ENCODE measurements at places on chromosomes 7 and 10.

DNA sequence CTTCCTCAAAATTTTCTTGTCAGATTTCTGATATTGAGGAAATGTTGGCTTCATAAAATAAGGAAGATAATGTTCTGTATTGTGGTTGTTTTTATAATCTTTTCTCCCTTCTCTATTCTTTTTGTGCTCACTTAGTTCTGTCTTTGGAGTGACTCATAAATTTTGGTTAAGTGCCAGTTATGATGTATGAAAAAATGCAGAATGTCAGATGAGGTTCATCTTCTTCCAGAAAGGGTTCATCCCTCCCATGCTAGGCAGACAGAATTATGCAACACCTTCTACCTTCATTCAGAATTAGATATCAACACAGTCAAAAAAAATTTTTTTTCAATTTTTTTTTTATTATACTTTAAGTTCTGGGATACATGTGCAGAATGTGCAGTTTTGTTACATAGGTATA is 36.6 kb upstream of the CYP2C19 start:
- DNase-seq = no peak

DNA sequence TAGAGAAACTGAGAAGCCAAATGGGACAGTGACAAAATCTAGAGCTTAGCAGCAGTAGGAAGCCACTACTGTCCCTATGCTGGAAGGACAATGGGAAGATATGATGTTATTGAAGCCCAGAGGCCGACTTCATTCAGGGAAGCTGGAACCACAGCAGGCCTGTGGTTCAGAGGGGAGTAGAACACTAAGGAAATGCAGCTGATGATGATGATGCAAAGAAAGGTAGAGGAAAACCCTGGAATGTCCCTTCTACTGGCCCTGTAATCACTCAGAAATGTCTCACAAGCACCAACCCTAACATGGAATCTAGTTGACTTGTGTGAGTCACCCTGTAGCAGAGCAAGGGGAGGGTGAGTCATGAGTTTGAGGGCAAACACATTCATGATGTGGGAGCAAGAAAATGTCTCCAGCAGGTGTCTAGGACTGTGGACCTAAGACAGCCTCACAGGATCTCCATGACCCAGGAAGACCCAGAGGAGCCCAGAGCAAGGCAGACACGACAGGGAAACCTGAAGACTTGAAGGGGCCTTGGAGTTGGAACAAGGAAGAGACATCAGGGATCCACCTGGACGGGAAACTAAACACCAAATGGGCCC is 37.0 kb upstream of the LRRC17 start:
- no peak for DNase-seq

- DNase-seq = peak; percentile 79
These were observed 25.2 kb upstream of the OPTN start for GRCh38 chr10:13074563-13075451.

GRCh38 chr7:2010551-2011265 is 222.0 kb downstream of the MAD1L1 start:
- DNase-seq = no peak

GRCh38 chr7:4274286-4274685 is 407.8 kb upstream of the FOXK1 start:
- no peak for DNase-seq

DNA sequence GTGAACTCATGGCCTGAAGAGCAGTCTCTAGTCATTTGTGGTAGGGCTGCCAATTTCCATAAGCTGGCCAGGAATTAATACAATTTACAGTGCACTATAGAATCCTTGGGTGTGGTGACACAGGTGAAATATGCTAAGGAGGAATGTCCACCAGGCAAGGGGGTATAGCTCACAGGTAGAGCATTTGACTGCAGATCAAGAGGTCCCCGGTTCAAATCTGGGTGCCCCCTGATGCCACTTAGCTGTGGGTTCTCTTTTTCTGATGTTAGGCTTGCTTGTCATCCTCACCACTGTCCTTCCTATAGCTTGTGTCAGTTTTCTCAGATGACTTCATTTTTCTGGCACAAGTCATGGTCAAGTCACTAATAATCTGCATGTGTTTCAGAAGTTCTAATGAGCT is 108.7 kb downstream of the ZNF467 start:
- no peak for DNase-seq

DNA sequence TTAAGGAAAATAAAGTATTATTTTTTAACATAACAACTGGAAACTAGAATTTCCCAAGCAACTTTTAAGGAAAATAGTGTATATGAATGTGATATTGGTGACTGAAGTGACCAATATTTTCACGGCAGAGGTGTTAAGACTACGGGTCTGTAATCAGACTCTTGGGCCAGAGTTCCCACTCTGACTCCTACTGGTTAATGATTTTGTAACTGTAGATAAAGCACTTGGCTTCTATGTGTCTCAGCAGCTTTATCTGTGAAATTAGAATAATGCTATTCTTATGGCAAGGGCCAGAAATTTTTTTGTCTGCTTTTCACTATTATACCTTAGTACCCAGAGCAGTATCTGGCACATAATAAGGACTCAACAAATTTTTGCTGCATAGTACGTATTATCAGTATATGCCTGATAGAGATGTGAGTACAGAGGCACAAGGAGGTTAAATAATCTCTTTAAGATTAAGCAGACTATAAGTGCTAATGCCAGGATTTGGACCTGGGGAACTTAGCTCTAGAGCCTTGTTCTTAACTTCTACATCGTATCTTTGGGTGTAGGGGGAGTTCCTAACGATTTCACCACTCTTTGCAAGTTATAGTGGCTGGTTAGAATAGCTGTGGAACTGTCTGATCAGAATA is 186.1 kb upstream of the SLC26A5 start:
- no peak for DNase-seq

DNA sequence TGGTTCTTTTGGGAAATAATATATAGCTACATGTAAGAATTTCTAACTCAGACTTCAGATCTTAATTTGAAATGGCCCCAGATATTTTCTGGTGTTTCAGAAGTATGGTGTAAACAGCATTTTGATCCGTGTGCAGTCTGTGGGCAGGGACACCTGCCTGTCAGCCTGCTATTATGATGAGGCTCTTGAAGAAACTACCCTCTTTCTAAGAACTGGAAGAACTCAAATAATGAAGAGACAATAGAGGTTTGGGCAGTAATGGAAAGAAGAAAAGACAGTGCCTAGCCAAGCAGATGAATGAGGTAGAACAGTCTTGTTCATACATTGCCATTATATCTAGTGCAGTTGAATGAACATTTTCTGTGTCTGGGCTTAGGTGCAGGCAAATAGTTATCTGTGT is 256.6 kb downstream of the ARHGAP21 start:
- DNase-seq = no peak

- no peak for DNase-seq
These were observed 1.1 kb upstream of the STEAP2 start for GRCh38 chr7:90210475-90210874.

DNA sequence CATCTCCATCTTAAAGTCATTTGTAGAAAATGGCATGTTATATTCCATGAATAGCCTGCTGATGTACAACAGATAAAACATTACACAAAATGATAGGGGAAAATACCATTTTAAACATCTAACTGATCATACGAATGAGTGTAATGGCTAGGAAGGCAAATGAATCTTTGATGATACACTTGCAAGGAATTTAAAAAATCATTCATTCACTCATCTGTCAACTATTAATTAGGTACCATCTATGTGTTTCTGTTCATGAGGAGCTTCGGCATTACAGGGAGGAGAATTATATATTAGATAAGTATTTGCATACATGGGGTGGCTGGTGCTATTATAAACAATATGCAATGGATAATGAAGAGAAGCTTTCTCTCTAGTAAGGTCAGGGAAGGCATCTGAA is 183.7 kb downstream of the CACNB2 start:
- no peak for DNase-seq

- DNase-seq = no peak
These were observed 432.7 kb upstream of the GALNT17 start for GRCh38 chr7:70699271-70699670.

- no peak for DNase-seq
These were observed 18.9 kb downstream of the LOXL4 start for GRCh38 chr10:98249134-98249533.

GRCh38 chr10:92799568-92799967 is 48.8 kb upstream of the EXOC6 start:
- DNase-seq = no peak

GRCh38 chr10:14311206-14311957 is 19.3 kb downstream of the FRMD4A start:
- no peak for DNase-seq

DNA sequence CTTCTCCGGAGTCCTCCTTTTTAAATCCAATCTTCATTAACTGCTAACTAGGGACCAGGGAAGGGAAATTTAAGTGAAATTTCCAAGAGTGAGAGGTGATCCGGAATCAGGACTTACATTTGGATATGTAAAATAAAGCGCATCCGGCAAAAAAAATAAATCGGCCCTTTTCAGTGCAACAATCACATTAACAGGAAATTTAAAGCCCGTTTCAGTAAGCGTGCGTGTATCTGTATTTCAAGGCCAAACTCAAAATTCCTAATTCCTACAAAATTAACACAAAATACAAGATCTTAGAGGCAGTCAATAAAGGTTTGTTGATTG is 771 bp downstream of the DNAJC9 start:
- DNase-seq = no peak

GRCh38 chr7:80611779-80612178 is 26.7 kb upstream of the CD36 start:
- DNase-seq = no peak

GRCh38 chr10:13560597-13560996 is 26.2 kb upstream of the PRPF18 start:
- DNase-seq = no peak

DNA sequence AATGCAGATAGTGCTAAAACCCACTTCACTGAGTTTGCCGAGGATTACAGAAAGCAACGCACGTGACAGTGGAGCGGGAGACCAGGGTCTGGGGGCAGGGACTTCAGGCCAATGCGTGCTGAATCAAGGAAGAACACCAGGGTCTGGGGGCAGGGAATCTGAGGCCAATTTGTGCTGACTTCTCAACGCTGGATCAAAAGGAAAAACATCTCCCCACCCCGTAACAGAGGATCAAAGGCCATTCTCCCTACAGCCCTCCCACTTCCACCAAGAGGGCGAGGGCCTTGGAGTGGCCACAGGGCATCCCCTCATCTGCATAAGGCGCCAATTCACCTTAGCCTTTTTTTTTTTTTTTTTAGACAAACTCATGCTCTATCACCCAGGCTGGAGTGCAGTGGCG is 22.3 kb upstream of the BNIP3 start:
- DNase-seq = no peak

DNA sequence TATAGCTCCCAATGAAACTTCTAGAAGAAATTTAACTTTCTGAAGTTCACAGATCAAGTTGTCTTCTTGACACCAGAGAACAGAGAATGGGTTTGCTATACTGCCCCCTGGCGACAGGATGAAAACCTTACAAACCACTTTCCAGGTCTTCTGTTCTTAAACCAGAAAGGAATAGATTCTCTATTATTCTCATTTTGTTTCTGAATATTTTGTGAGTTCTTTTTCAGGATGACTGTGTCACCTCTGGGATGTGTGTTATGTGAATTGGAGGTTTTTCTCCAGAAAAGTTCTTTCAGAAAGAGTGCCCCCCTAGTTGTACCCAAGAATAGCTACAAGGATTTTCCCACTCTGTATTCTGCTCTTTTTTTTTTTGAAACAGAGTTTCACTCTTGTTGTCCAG is 6.3 kb downstream of the IFT22 start:
- DNase-seq = no peak

GRCh38 chr10:27225011-27225590 is 15.5 kb downstream of the ACBD5 start:
- DNase-seq = no peak

DNA sequence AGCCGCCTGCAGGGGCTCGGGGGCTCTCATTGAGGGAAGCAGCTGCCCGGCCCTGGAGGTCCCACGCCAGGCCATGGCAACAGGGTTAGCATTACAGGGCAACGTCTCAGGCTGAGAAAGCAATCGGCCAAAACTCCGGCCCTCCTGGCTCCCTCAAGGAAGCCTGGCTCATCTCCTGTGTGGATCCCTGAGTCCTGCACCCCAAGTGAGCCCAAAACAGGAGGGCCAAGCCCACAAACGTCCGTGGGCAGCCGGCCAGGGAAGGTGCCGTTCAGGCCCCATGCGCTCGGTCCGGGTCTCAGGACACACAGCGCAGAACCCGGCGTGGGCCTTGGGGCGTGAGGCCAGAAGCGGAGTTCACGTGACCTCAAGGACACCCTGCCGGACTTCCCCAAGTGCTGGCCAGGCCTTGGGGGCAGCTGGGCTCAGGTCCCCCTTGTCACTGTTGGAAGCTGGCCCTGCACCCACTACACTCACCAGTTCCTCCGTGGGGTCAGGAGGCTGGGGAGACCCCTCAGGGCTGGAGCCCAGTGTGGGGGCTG is 8.0 kb upstream of the PWWP2B start:
- no peak for DNase-seq

GRCh38 chr7:43022008-43022407 is 89.8 kb downstream of the MRPL32 start:
- DNase-seq = no peak

- no peak for DNase-seq
These were observed 31.2 kb downstream of the TSPAN14 start for GRCh38 chr10:80485076-80485945.

- DNase-seq = no peak
These were observed 57.7 kb upstream of the EFCAB10 start for GRCh38 chr7:105638902-105639495.
